Small intestine (tissue), 16 donors: ENCODE measurements at places on chromosomes 5 and 9. TPM values are rescaled to one million over a fixed set of nuclear protein-coding genes. Genes with fewer than 3 reads are reported as not detected.

DNA sequence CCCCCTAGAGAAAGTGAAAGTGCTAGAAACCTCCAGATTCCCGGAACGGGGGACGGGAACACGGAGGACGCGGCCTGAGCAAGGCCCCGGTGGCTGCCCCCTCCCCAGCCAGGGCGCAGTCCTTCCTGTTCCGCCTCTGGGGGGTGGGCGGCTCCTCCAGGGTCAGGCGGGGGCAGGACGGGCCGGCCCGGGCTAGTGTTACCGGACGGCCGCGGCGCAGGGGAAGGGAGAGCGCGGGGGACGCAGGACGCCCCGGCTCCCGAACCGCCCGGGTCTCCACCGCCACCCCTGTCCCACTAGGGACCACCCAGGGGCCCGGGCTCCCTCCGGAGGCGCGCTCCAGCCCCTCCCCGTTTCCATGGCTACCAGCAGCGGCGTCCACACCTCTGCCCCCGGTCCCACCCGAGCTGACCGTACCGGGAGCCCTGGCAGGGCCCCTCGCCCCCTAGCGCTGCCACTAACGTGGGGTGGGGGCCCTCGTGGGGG lies 579 bp downstream of the SLC12A7 start:
- peak overlapping the region; percentile 92 for H3K4me3 ChIP-seq
- peak overlapping the region; percentile 81 for H3K27ac ChIP-seq
- no peaks in the 10 kb centered on the region for H3K27me3 ChIP-seq
- H3K36me3 ChIP-seq: peaks cover 53% of the 10 kb centered on the region
- peak; percentile 41 for DNase-seq

GRCh38 chr9:118215549-118215948 lies 511.3 kb downstream of the TLR4 start:
- no peak overlapping the region for H3K4me3 ChIP-seq
- H3K27me3 ChIP-seq: no peaks in the 10 kb centered on the region
- peak; percentile 97 for DNase-seq
- no peak overlapping the region for H3K27ac ChIP-seq

GRCh38 chr5:169100735-169101075 lies 200.2 kb downstream of the SLIT3 start:
- no peaks in the 10 kb centered on the region for H3K27me3 ChIP-seq
- no peak for DNase-seq
- no peaks in the 10 kb centered on the region for H3K36me3 ChIP-seq

- peak; percentile 38 for DNase-seq
- no peak overlapping the region for H3K27ac ChIP-seq
- H3K27me3 ChIP-seq: no peaks in the 10 kb centered on the region
- no peaks in the 10 kb centered on the region for H3K36me3 ChIP-seq
Measured at GRCh38 chr5:110590187-110590586, 136.3 kb downstream of the TMEM232 start.

- no peak overlapping the region for H3K27ac ChIP-seq
- H3K4me1 ChIP-seq: no peaks in the 10 kb centered on the region
- H3K36me3 ChIP-seq: no peaks in the 10 kb centered on the region
- no peak for DNase-seq
- H3K4me3 ChIP-seq: no peak overlapping the region
- peaks cover 13% of the 10 kb centered on the region for H3K27me3 ChIP-seq
Measured at GRCh38 chr9:122127396-122127798, 32.2 kb downstream of the NDUFA8 start.

- no peaks in the 10 kb centered on the region for H3K36me3 ChIP-seq
- H3K4me3 ChIP-seq: no peak overlapping the region
- no peaks in the 10 kb centered on the region for H3K4me1 ChIP-seq
Measured at GRCh38 chr5:132095424-132095972, 21.9 kb downstream of the CSF2 start.

- no peak for DNase-seq
- H3K27ac ChIP-seq: no peak overlapping the region
- H3K4me1 ChIP-seq: no peaks in the 10 kb centered on the region
- H3K4me3 ChIP-seq: no peak overlapping the region
Measured at GRCh38 chr5:7671381-7671993, 179.4 kb downstream of the CFAP90 start.

Gene CEP72
- 8.8 TPM for polyA plus RNA-seq

Gene PRLR
- 84.6 TPM for polyA plus RNA-seq

Gene HSPB3
- 2.7 TPM for polyA plus RNA-seq
